RWPE1 (cell line): ENCODE measurements at places on chromosomes 1 and 21.

DNA sequence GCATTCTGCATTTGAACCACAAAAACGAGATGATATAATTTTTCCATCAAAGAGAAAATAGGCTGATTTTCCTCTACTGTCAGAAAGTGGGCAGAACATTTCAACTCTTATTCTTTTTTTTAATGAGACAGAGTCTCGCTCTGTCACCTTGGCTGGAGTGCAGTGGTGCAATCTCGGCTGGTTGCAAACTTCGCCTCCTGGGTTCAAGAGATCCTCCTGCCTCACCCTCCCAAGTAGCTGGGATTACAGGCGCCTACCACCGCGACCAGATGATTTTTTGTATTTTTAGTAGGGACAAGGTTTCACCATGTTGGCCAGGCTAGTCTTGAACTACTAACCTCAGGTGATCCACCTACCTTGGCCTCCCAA lies 11.6 kb downstream of the DSTYK start:
- DNase-seq = no peak

- DNase-seq = no peak
Measured at GRCh38 chr1:224828691-224829090, 100.8 kb upstream of the DNAH14 start.

GRCh38 chr1:37845786-37846185 lies 13.6 kb downstream of the MTF1 start:
- DNase-seq = no peak

GRCh38 chr1:172497230-172497629 lies 35.7 kb upstream of the SUCO start:
- DNase-seq = peak; percentile 36

DNA sequence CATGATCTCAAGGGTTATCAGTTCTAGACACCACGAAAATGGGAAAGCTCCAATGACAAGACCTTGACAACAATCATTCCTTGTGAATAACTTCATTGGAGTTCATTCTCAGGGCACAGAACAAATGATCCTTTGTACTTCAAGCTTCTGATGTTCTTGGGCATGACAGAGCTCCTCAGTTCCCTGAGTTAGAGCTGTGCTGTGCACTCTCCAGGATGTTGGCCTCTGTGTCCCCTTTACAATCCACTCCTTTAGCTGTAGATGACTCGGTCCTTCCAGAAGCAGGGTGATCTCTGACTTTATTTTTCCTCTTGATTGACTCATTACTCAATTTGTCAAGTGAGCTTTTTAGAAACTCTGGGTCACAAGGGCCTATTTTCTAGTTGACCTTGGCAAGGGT lies 3.9 kb upstream of the FAM78B start:
- DNase-seq = no peak

DNA sequence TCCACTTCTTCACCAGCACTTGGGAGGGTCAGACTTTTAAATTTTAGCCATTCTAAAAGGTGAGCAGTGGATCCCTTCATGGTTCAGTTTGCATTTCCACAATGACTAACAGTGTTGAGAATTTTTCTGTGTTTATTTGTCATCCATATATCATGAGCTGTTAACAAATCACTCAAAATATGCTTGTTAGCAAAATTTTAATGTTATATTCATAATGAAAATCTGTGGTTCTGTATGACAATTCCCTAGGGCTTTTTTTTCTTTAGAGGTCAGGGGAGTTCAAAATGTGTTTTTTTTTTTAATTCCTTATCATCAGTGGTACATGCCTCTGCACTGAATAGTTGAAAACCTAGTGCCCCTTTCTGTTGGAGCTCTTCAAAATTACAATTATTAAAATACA lies 682.2 kb upstream of the ADGRL2 start:
- DNase-seq = peak; percentile 8

DNA sequence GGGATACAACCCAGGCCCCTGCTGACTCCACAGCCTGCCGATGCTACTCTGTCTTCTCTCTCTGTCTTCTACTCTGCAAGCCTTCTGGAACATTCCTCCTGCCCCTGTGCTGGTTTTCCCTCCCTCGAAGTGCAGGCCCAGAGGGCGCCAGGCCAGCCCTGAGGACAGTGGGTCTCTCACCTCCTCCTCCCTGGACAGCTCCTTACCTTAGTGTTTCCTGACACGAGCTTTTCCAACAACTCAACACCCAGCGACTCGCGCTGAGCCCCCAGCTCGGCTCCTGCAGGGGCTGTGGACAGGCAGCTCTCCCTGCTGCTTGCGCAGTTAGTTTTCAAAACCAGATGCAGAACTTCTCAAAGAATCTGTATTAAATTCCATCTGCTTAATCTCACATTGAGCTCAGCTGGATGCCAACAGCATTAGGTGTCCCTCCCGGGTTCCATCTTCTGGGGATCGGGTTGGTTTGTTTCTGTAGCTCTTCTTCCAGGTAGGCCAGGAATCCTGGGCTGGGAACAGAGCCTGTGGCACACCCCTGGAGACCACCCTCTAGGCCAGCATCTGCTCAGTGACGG lies 54.2 kb downstream of the PTPRU start:
- DNase-seq = no peak

DNA sequence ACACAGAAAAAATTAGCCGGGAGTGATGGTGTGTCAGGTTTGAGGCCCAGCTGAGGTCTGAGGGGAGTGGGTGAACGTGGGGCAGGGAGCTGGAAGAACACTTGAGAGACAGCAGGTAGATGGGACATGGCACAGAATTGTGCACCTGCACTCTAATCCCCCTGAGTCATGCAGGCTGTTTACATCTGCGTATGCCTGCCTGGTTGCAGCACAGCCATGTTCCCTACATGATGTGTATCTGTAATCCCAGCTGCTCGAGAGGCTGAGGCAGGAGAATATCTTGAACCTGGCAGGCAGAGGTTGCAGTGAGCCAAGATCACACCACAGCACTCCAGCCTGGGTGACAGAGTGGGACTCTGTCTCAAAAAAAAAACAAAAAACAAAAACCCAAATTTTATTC lies 44.8 kb downstream of the ATP5PO start:
- DNase-seq = no peak

DNA sequence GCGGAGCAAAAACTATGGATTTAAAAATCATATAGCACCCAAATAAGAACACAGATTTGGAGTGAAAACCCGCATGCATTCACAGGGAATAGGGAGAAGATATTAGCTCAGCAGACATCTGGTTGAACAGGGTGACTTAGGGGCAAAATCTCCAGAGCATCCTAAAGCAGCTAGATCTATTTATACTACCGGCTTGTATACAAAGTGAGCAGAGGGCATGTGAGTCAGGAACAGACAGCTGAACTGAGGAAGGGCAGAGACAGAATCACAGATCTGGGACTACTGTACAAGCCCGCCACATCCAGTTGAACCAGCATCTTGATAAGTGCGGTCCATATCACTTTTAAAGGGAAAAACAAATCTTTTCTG lies 35.2 kb upstream of the EXOSC10 start:
- DNase-seq = no peak

DNA sequence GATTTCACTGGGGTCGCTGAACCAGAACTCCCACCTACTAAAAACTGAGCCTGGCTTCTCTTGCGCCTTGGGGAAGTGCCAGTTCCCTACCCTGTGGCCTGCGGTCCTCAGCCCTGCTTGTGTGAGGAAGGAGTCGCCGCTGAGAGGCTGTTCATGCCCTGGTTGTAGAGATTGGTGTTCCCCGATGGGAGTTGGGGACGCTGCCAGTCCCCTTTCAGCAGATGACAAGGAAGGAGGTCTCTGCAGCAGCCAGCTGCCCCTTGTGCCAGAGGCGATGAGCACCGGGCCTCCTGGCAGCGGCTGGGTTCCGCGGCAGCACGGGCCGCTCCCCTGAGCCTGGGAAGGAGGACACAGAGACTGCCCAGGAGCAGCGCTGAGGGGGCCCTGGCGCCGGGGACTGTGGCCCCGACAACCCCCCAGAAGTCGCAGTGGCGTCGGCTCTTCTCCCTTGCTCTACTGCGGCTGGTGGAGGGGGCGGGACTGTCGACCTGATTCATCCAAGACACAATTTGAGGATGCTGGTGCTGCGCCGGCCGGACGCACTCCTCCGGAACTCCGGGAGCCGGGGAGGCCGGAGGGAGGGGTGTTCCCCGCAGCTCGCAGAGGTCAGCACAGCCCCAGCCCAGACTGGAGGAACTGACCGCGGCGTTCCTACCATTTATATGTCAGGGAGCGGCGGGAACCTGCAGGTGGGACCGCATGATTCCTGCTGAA lies 12.0 kb upstream of the ADORA3 start:
- peak; percentile 15 for DNase-seq

DNA sequence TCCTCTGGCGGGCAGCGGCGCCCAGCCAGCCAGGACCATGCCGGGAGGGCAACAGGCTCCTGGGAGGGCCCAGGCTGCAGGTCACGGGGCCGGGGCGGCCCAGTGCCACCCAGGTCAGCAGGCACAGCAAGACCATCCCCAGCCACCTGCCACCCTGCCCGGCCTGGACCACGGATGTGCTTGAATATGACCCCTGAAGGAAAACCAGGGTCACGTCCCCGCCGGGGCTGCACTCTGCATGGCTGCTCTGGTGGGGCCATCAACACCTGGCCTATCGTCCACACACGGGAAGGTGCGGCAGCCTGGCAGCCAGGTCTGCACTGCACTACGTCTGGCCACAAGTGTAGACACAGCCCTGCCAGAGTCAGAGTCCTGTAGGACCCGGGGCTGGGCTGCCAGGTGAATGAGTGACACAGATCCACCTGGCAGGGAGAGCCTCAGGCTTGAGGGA lies 6.9 kb downstream of the WNT9A start:
- DNase-seq = no peak

DNA sequence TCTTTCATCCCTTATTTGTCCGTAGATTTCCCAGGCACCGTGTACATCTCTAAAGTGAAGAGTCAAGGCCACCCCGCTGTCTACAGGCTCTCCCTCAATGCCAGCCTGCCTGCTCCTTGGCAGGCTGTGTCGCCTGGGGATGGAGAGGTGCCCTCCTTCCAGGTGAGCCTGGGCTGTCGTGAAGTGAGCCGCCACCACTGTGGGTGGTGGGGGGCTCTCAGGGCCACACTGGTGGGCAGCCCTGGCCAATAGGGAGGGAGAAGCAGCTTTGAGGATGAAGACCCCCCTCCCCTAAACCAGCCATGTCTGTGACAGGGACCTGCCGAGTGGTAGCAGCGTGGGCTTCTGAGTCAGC lies 46.2 kb downstream of the DISP3 start:
- DNase-seq = no peak

DNA sequence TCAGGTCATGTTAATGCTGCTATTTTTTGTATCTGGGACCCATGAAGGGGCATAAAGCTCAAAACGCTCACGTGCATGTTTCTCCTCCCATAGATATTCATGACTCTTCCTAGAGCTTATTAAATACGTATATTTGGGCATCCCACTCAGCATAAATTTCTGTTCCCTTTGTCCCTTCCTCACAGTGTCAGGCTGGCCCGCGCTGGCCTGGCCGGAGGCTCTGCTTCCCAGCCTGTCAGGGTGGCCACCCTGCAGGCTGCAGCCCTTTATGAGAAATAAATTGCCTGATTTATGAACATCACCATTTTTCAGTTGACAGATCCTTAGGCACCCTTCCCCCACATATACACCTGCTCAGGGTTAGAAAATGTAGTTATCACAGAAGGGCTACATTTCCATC lies 44.0 kb upstream of the NTPCR start:
- no peak for DNase-seq

- DNase-seq = no peak
Measured at GRCh38 chr21:37821092-37821491, 95.2 kb downstream of the KCNJ6 start.
